ENCODE measurements at places on chromosomes 3 and 15.

DNA sequence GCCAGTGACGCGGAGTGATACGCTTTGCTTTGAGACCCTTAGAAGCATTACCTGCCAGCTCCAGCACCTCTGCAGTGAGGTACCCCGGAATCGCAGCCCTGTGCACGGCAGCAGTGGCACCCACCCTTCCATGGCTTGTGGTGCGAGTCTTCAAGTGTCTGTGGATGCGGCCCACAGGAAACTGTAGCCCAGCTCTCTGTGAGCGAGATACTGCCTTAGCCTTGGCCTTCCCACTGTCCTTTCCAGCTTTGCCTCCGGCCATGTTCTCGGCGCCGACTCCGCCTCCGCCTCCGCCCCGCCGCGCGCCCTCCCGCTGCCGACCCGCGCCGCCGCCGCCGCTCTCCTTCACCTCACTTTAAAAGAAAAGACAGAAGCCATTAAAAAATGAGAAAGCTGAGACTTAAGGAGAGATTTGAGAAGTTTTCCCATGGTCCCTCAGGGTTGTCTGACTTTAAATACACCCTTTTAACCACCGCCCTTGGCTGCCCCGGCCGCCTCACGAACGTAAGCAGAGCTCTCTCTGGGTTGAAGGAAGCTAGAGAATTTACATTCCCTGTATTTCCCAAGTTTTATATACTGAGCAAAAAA is 78.5 kb upstream of the FAM174B start:
- no peak for DNase-seq

GRCh38 chr15:80640531-80641121 is 54.5 kb upstream of the ABHD17C start:
- DNase-seq = no peak

DNA sequence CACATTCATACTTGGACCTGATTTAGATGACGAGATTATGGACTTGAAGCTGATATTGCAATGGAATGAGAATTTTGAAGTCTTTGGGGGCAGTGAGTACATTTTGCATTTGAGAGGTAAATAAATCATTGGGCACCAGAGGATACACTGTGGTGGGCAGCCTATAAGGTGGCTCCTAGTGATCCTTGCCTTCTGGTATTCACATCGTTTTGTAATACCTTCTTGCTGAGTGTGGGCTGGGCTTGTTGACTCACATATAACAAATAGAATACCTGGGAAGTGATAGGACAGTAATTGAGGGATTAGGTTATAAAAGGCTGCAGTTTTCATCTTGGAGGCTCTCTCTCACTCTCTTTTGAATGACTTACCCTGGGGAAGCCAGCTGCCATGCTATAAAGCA is 605.5 kb upstream of the KCNMB2 start:
- no peak for DNase-seq

DNA sequence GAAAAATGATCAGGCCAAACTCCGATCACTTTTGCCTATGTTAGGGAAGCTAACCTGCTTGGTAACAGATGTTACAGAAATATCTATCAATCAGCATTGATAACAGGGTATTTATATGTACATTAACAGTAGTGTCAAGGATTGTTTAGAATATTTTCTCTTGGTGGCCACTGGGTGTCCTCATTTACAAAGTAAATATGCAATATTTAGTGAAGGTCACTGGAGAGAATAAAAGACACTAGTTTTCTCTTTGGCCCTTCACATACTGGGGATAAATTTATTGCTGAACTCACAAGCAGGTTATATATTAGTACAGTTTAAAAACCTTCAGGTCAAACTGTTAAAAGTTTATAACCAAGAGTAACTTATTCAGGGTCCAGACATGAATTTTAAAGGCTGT is 69.0 kb downstream of the TIGIT start:
- no peak for DNase-seq

DNA sequence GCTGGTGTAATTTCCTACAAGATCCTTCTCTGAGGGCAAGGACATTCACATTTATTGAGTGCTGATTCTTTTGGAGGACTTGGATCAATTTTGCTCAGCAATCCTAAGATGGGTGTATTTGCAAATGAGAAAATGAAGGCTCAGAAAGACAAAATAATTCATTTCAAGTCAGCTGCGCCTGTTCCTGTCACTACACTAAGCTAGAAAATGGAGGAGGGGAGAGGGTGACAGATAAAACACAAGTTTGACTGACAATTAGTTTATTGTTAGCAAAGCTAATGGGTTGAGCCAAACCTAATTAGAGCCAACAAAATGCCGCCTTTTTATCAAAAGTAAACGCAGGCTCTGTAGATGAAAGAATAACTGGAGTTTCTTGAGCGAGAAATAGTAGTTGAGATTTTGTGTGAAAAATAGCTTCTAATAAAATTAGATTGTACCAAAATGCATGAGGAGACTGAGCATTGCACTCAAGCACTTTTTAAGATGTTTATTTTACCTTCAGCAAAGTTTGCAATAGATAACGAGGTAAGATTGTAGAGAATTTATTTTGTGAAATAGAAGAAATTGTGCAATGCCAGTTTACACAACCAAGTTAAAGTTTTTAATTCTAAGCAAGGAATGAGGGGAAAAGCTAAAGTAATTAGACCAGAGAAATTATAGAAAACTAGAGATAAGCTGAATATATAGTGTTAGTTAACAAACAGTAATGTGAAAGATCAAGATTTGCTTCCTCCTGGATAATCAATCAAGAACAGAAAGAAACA is 39.6 kb upstream of the SECISBP2L start:
- DNase-seq = no peak

GRCh38 chr15:55942332-55942731 is 51.1 kb downstream of the NEDD4 start:
- no peak for DNase-seq

DNA sequence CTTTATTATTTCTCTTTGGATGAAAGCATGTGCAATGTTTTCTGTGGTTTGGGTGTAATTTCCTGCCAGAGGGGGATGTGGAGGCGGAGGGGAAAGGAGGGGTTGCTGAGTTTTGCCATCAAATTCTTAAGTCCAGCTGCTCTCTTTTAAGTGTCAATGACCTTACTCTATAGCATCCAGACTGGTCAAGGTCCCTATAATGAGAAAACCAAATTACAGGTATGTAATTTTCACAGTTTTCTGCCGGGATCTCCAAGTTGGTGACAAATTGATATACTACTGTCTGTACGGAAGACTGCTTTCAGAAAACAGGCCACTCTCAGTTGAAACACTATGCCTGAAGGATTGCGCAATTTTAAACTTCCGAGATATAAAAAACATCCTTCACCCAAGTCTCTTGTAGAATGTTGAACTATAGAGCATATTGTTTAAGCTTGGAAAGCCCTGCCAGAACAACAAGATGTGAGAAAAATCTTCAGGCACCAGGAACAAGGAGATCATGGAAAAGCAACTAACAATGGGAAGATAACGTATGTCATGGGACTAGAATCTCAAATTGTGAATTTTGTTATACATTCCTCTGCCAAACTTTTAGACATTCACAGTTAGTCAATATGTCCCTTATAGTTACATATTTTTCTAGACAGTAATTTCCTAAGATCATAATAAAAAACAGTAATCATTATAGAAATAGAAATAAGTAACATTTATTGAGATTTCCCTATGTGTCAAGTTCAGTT is 300.7 kb upstream of the SATB1 start:
- no peak for DNase-seq

DNA sequence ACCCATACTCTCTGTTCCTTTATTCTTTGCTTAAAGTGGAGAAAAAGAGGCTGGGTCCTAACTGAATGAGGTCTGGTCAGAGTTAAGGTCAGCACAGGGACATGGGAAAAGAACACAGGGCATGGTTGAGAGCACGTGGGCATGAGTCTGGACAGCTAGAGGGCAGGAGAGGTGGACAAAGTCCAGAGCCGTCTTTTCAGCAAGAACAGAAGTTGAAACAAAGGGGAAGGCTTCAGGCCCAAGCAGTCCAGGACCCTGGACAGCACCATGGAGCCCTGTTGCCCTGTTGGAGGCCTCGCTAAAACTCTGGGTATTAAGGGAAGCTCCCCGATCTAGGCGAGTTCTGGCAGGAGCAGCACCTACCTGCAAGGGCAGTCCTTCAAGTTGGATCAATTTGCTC is 50.7 kb downstream of the XYLB start:
- DNase-seq = no peak

DNA sequence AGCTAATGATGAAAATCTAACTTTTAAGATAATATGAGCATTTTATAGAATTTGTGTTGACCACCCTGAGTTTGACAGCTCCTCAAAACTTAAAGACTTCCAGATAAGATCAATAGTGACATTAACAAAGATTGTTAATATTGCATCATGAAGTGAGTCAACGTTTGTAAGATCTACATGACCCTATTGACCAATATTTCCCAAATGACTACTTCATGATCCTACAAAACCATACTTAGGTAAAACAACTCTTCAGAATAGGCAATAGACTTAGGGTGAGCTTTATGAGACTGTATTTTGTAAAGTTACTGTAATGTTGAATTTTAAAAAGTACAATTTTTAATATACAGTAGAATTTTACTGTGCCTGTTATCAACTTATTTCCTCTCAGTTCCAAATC is 422.7 kb upstream of the ALCAM start:
- no peak for DNase-seq

- DNase-seq = no peak
These were observed 30.9 kb downstream of the CCNL1 start for GRCh38 chr3:157128771-157129681.

GRCh38 chr15:99187936-99188335 is 61.4 kb downstream of the TTC23 start:
- DNase-seq = no peak

DNA sequence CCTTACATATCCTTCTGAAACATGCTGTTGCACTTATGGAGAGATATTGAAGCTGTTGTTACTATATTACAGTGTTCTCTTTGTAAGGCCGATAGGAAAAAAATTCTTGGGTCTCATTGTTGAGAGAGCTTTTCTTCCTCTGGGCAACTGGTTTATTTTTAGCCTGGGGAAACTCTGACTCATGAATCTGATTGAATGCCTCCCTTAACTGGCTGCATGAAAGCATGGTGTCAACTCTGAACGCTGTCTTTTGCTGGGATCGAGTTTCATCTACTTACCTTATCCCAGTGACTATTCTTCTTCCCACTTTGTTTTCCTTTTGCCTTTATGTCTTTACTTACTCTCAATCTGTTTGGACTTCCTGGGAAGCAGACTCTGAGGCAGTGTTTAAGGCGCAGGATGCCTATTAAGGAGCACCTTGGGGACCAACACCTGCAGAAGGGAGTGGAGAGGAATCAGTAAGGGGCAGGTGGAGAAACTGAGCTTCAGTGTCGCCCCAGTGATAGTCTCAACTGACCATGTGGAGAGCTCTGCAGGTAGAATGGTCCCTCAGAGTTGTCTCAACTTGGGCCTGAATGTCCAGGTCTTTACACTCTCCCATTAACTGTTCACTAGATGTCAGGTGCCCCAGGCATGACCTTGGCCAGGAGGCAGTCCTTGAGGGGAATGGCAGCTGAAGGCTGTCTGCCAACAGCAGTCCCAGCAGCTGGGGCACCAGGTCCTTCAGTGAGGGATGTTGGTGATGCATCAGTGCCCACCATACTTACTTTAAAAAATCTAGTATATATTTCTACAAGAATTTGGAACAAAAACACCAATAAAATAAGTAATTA is 88.9 kb upstream of the CCNL1 start:
- no peak for DNase-seq

DNA sequence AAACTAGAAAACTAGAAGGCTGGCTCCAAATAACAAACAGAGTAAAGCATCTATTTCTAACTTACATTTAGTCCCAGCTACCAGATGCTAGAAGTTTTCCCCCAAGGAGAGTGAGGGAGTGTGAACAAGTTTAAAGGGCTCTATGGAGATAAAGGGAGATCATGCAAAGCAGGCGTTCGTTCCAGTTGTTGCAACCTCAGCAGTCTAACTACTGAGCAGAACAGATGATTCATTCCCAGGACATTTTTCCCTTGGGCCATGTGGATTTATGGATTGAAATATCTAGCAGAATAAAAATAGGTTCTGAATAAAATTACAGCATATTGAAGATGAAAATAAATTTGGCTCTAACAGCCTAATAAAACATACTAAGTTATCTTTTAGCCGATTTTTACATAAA is 154.8 kb upstream of the TTC14 start:
- no peak for DNase-seq

DNA sequence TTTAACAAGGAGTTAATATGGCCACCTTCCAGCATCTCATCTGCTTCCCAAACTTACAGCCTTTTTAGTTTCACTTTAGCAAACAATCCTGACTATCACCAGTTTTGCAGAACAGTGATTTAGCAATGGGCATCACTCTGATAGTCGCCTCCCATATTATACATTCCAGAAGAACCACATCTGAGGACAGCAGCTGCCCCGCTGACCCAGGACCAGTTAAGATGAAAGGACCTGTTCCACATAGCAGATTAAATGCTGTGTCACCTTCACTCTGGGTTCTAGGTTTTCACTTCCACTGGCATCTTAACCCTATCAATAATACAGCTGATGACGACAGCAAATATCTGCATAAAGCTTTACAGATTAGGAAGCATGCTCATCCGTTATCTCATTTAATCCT is 99.8 kb downstream of the TRIM69 start:
- no peak for DNase-seq

DNA sequence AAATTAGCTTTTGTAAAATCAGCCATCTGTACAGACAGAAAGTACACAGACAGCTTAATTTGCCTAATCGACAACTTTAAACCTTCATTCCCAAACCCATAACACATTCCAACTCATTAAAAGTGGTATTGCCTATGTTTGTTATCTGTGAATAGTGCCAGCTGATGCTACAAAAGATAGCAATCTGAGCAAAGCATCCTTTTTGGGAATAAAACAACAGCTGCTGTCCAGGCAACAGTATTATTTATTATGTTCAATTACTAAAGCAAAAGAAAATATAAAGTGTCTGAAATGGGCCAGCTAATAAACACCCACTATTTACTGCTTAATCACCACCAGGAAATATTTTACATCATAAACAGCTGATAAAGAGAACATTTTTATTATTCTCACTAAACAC is 134.8 kb upstream of the ABI3BP start:
- DNase-seq = no peak

- DNase-seq = no peak
These were observed 9.3 kb upstream of the TM4SF18 start for GRCh38 chr3:149342413-149343380.

- no peak for DNase-seq
These were observed 203.5 kb downstream of the UBE2E2 start for GRCh38 chr3:23406601-23407000.

All from hematopoietic multipotent progenitor cell treated with erythropoietin and hydrocortisone succinate and interleukin-3 and kit ligand, for 17 days (in vitro differentiated cells).